Liver (tissue), 10 donors: ENCODE measurements at places on chromosomes 1 and 21. TPM values are rescaled to one million over a fixed set of nuclear protein-coding genes. Genes with fewer than 3 reads are reported as not detected.

Gene ACTL8
- not detected for total RNA-seq

Gene REN
- total RNA-seq: 0.25 TPM

Gene OR2L8
- total RNA-seq: 0.09 TPM

Gene ATAD3C
- 0.19 TPM for total RNA-seq

GRCh38 chr1:88088481-88088880, 595.6 kb upstream of the PKN2 start:
- H3K4me1 ChIP-seq: no peaks in the 10 kb centered on the region
- no peaks in the 10 kb centered on the region for H3K36me3 ChIP-seq
- H3K27me3 ChIP-seq: no peaks in the 10 kb centered on the region
- no peak overlapping the region for H3K27ac ChIP-seq
- no peak for DNase-seq

DNA sequence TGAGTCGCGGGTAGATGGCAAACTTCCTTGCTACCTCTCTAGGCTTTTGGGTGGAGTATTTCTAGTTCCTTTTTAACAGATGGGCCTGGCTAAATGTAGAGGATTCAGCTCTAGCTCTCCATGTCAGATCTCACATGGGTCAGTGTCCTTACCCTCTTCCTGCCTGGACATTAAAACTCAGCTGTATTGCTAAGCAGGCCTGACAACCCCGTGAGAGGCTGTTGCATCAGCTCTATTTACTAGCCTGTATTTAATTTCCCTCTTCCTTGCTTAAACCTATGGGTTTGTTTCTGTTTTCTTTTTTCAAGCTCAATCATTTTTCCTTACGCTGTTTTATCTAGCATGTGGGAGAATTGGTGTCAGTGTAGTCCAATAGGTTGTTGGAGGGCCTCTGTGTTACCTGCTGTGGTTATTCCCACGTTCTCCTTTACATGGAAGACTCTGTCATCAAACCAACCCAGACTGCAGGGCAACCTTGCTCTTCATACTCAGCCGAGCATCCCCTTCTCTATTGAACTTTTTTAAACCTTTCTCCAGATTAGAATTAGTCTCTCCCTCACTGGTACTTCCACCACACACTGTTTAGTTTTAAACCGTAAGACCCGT, 79.5 kb upstream of the BACH1 start:
- DNase-seq: no peak
- H3K4me3 ChIP-seq: no peak overlapping the region
- peak overlapping the region; percentile 9 for H3K27ac ChIP-seq
- H3K27me3 ChIP-seq: no peaks in the 10 kb centered on the region

DNA sequence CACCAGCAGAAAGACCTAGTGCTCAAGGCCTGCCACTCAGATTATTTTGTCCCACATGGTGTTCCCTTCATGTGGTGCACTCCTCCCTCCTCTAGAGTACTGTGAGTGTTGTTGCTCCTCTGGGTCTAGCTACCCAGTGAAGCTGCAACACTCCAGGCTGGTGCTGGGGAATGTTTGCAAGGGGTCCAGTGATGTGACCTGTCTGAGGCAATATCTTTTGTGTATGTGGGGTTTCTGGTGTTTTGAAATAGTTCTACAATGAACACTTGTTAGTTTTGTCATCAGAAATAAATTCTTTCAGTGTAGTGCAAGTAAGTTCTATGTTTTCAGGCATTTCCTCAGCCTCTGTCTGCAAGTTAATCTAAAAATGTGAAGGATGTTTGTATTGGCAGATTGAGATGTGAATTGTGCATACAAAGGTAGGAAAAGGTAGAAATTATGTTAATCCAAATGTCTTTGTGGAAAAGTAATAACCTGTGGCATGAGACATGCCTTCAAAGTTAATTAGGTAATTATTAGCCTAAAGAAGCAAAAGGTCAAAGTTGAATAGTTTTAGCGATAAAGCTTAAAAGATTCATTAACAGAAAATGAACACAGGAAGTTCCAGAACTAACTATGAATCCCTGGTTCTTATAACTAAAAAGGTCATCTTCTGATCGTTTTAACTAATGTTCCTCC, 616.8 kb downstream of the LTN1 start:
- H3K27ac ChIP-seq: peak overlapping the region; percentile 90
- no peak overlapping the region for H3K4me3 ChIP-seq
- H3K27me3 ChIP-seq: no peaks in the 10 kb centered on the region
- peaks cover 28% of the 10 kb centered on the region for H3K4me1 ChIP-seq
- no peaks in the 10 kb centered on the region for H3K36me3 ChIP-seq

- no peaks in the 10 kb centered on the region for H3K27me3 ChIP-seq
- peak overlapping the region; percentile 92 for H3K27ac ChIP-seq
- peaks cover 9% of the 10 kb centered on the region for H3K36me3 ChIP-seq
- H3K4me1 ChIP-seq: peaks cover 14% of the 10 kb centered on the region
These were observed 1.2 kb downstream of the GTF2B start for GRCh38 chr1:88890131-88890530.

- no peaks in the 10 kb centered on the region for H3K4me1 ChIP-seq
- no peaks in the 10 kb centered on the region for H3K36me3 ChIP-seq
- H3K27me3 ChIP-seq: no peaks in the 10 kb centered on the region
- H3K4me3 ChIP-seq: no peak overlapping the region
These were observed 70.0 kb upstream of the NFIA start for GRCh38 chr1:61012341-61012761.

DNA sequence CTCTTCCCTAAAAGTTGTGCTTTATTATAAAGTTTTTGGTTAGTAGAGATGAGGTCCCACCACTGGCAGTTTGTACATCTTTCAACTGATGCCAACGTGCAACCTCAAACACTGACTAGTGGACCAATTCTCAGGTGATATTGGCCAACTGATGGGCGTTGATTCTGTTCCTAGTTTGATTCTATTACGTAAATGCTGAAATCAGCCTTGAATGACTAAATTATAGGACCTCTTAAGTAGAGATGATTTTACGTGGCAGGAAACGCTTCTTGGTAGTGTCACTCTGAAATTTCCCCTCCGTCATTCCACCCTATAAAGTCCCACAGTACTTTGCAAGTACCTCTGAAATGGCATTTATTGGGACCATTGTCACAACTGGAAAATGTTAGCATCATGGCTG, 8.8 kb upstream of the FNDC7 start:
- no peaks in the 10 kb centered on the region for H3K27me3 ChIP-seq
- no peak overlapping the region for H3K4me3 ChIP-seq
- DNase-seq: no peak
- no peak overlapping the region for H3K27ac ChIP-seq

GRCh38 chr1:162193221-162193620, 123.7 kb downstream of the NOS1AP start:
- H3K4me1 ChIP-seq: peaks cover 38% of the 10 kb centered on the region
- H3K27ac ChIP-seq: no peak overlapping the region
- DNase-seq: no peak
- no peaks in the 10 kb centered on the region for H3K36me3 ChIP-seq
- H3K27me3 ChIP-seq: no peaks in the 10 kb centered on the region

DNA sequence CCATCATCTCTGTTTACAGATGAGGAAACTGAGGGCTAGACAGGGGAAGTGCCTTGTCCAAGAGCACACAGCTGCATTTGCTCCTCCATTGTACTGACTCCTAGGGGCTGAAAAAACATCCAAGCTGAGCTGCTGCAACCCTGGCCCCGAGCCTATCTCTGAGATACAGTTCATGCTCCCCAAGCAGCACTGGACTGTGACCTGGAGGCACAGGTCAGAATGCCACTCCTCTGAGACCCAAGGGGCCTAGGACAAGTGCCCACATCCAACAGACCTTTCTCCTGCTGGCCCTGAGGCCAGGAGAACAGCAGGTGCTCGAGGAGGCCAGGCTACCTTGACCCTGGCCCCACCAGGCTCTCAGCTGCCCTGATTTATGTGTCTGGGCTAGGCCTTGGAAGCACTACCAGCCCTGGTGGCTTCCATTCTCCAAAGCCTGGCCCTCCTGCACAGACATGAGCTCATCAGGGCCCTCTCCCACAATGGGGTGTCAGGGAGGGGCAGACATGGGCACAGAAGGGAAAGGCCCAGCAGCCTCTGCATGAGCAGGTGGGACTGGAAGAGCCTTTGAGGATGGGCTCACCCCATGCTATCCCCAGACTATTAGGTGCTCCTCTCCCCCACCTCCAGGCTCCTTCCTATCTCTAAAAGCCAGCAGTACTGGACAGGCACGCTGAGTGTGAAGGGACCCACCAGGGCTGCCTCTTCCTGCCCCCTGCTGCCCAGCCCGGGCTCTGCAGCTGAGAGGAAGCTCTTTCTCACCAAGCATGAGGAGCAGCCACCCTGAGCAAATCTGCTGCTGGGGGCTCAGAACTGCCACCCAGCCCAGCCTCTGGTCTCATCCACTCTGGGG, 18.8 kb downstream of the ADGRB2 start:
- H3K27ac ChIP-seq: no peak overlapping the region
- DNase-seq: peak; percentile 66
- no peaks in the 10 kb centered on the region for H3K4me1 ChIP-seq
- H3K4me3 ChIP-seq: no peak overlapping the region
- no peaks in the 10 kb centered on the region for H3K36me3 ChIP-seq

DNA sequence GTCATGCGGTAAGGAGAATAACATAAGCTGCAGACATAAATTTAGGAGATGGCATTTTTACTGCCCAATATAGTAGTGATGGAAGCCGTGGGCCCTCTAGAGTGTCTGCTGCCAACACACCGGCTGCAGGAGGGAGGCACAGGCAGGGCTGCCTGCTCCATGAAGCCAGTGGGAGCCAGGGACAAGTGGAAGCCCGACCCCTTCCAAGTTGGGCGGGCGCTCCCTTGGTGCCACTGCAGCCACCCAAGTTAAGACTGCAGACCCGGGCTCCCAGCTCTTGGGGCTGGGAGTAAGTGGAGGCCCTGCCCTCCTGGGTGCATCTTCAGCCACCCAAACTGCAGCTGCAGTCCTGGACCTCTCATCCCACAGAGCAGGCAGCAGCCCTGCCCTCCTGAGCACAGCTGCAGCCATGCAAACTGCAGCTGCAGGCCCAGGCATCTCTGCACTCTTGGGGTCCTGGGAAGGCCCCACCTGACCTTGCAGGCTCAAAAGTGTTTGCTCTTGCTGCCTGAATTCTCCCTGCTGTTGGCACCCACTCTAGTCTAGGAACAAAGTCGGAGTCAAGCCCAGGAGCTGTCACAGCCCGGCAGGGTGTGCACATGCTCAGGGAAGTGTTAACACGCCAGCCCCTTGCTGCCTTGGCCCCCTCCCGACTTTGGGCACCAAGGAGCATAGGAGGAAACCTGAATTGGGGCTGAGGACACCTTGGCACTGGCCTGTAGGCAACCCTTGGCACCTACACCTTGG, 437.2 kb upstream of the PRMT6 start:
- H3K4me3 ChIP-seq: no peak overlapping the region
- H3K4me1 ChIP-seq: no peaks in the 10 kb centered on the region
- no peak overlapping the region for H3K27ac ChIP-seq
- H3K27me3 ChIP-seq: no peaks in the 10 kb centered on the region
- no peaks in the 10 kb centered on the region for H3K36me3 ChIP-seq
- DNase-seq: no peak

DNA sequence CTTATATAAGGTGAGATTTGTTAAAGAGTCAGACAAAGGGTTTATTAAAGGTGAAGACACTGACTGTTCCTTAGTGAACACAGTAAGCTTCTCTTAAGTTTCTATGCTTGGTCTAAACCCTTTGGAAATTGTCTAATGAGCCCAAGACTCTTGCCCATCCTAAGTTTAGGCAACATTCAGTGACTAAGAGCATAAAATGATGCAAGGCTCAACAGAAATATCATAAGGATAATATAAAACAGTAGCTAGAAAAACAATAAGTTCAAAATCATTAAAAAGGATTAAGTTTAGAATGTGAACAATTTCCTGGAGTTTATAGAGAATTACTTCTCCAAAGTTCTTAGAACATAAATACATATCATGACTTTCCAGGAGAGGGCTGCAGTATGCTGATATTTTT, 108.9 kb upstream of the PDC start:
- no peaks in the 10 kb centered on the region for H3K4me1 ChIP-seq
- no peaks in the 10 kb centered on the region for H3K27me3 ChIP-seq
- H3K36me3 ChIP-seq: no peaks in the 10 kb centered on the region
- H3K27ac ChIP-seq: no peak overlapping the region
- no peak overlapping the region for H3K4me3 ChIP-seq

- H3K4me1 ChIP-seq: no peaks in the 10 kb centered on the region
- H3K4me3 ChIP-seq: no peak overlapping the region
- no peaks in the 10 kb centered on the region for H3K36me3 ChIP-seq
- H3K27ac ChIP-seq: no peak overlapping the region
- no peaks in the 10 kb centered on the region for H3K27me3 ChIP-seq
- no peak for DNase-seq
These were observed 51.4 kb upstream of the SIM2 start for GRCh38 chr21:36647279-36648093.

DNA sequence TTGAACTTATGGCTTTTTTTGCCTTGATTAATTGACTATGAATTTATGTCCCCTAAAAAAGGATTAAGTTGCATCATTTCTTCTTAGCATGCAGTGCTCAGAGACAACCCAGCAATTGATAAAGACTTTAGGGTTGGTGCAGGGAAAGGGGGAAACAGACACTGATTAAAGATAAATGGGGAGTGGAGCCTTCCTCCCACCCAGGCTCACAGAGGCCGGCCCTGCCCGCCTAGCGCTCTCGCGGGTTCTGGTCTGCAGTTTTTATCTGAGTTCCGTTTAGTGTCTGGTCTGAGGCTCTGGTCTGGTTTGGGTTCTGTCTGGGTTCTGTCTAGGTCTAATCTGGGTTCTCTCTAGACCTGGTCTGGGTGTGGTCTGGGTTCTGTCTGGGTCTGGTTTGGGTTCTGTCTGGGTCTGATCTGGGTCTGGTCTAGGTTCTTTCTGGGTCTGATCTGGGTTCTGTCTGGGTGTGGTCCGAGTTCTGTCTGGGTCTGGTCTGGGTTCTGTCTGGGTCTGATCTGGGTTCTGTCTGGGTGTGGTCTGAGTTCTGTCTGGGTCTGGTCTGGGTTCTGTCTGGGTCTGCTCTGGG, 48.1 kb downstream of the ABCG1 start:
- H3K27me3 ChIP-seq: no peaks in the 10 kb centered on the region
- DNase-seq: no peak
- no peak overlapping the region for H3K27ac ChIP-seq
- H3K4me3 ChIP-seq: no peak overlapping the region

DNA sequence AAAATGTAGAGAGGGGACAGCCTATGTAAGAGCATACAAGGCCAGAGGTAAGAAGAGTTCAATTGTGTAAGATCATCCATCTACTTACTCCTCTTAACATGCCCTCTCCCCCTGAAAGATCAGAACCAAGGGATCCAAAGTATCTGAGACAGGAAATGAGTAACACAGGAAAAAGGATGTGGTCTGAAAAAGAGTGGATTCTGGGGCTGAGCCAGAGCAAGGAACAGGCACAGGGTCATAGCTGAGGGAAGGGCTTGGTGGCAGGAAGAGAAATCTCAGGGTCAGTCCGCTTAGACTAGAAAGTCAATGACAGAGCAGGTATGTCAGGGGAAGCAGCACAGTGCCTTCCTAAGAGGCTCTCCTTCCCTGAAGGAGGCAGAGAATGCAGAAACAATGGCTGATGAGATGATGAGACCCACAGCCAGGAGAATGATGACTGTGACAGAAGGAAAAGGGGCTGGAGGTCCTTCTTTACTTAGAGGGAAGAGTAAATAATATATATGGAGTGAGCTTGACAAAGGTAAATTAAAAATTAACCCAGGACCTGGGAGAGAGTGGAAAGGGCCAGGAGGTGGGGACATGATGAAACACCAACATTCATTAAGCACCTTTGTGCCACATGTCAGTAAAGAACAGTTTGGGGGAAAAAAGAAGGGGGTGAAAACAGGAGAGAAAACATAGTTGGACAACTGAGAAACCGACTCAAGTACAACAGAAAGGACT, 26.2 kb upstream of the A3GALT2 start:
- peaks cover 68% of the 10 kb centered on the region for H3K4me1 ChIP-seq
- H3K4me3 ChIP-seq: peak overlapping the region; percentile 86
- no peaks in the 10 kb centered on the region for H3K27me3 ChIP-seq

- H3K27me3 ChIP-seq: no peaks in the 10 kb centered on the region
- H3K4me3 ChIP-seq: no peak overlapping the region
- no peak overlapping the region for H3K27ac ChIP-seq
- no peak for DNase-seq
These were observed 12.9 kb downstream of the PPIE start for GRCh38 chr1:39751595-39751994.
